ENCODE measurements at places on chromosomes 12 and 14. TPM values are rescaled to one million over a fixed set of nuclear protein-coding genes. Genes with fewer than 3 reads are reported as not detected.

DNA sequence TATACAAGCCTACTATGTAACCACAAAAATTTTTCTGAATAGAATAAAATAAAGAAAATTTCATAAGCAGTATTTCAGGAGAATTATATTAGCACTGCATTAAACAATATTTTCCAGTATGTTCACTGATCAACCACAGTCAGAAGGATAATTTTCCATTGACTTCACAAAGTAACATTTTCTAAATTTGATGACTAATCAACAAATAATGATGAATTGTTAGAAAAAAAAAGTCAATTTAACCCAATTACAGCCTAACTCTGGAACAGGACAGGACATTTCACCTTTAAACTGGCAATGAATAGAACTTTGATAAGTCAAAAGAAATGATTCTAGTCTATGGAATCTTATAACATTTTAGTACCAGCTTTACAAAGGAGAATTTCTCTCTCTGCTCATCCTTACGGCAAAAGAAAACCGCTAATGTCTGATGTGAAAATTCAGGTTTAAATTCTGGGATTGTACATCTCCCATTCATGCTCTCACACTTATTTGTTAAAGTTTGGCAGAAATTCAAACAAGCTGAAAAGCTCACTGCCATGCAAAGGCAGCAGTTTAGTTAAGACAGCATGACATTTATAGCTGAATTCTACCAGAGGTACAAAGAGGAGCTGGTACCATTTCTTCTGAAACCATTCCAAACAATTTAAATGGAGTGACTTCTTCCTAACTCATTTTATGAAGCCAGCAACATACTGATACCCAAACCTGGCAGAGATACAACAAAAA lies 84.5 kb downstream of the MDGA2 start:
- ATAC-seq, result no peak

DNA sequence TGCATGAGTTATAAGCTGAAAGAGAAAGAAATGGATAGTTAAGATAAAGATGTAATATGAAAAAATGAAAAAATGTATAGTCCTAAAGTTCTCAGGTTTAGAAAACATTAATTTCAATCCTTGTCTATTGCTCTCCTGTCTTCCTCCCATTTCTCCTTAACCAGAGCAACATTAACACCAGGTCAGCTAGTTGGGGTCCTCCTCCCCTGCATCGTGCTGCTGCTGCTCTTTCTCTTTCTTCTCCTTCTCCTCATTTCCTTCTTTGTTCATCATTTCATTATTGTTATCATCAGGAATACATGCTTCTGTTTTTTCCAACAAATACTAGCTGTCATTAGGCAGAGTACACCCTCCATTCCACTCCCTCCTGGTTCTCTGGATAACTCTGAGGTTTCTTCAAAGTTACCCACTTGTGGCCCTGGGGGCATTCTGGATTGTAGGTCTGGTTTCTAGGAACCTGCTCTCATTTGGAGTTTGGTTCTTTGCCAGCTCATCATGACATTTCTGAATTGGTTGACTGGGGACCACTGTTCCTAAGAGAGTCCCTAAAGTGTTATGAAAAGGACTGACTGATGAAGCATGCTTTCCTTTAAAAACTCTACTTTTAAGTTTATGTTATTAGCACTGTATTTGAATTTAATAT lies 17.0 kb downstream of the ACSS3 start:
- ATAC-seq, result no peak

- ATAC-seq, result no peak
Measured at GRCh38 chr12:12774791-12775190, 10.7 kb upstream of the APOLD1 start.

DNA sequence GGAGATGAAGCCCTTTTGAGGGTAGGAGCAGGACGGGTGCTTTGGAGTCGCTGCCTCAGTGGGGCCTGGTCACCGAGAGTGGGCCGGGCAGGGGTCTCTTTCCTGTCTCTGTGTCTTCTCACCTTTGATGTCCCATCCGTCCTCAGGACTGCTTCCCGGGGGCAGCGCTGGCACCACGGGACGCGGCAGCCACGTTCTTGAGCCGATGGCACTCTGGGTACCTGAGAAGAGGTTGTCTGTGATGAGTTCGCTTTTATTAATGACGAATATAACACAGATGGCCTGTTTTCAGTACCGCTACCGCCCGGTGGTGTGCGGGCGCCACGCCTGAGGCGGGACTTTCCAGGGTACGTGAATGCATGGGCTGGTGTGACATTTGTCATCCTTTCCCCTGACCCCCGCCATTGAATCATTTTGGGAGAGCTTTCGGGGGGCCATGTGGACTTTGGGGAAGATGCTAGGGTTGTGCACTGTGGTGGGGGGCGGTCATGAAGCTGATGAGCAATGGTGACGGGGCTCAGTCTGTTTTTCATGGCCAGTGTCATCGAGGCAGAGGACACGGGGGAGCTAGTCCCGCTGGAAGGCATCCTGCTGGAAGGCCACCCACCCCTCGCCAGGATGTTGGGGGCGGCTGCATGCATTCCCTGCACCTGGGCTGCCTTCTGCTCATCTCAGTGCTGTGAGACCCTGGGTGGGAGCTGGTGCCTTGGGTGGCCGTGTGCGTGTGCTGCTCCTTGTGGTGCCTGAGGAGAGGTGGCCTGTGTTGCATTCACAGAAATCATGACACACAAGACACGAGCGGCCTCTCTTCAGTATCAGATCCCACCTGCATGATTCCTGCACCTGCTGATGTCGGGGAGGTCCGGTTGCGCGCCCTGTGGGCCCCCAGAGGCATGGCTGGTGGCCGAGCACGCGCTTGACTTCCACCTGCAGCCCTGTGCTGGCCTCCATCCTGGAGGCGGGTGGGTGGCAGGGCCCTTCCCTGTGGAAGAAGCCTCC lies 162.5 kb upstream of the RTL1 start:
- no peak for ATAC-seq

Gene IKZF4
- total RNA-seq, result 4.3 TPM

Gene TMEM63C
- 4.7 TPM for total RNA-seq

DNA sequence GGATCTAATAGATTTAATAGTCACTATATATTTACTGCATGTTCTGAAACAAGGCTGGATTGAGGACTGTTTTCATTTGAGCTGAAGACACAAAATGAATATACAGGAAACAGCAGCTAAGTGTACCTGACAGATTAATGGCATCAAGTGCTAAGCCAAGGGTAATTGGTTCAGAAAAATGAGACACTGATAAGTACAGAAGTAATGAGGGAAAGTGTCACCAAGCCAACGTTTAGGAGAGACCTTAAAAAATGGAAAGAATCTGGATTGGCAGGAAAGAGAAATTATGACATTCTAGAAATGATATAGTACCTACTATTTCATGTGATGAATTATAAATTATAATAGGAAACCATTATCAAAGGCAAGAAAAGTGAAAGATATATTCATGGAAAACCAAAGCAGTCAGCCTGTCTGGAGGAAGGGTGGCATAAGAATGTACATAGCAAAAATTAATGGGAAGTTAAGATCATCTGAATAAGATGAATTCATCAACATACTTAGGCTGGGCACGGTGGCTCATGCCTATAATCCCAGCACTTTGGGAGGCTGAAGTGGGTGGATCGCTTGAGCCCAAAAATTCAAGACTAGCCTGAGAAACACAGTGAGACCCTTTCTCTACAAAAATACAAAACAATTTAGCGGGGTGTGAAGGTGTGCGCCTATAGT lies 21.0 kb upstream of the DUSP16 start:
- ATAC-seq, result no peak

DNA sequence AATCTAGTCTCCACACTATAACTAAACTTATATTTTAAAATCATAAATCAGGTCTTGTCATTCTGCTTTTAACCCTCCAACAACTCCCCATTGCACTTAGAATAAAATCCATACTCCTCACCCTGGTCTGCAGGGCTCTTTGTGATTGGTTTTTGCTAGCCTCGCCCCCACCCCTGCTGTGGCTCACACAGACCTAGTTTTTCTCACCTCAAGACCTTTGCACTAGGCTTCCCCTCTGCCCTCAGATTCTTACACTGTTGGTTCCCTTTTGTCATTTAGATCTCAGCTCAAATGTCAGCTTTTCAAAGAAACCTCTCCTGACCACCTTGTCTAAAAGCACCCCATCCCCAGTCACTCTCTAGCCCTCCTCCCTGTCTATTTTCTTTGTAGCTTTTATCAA lies 10.7 kb upstream of the LHX5 start:
- no peak for ATAC-seq

Gene NEUROD4
- not detected for total RNA-seq

DNA sequence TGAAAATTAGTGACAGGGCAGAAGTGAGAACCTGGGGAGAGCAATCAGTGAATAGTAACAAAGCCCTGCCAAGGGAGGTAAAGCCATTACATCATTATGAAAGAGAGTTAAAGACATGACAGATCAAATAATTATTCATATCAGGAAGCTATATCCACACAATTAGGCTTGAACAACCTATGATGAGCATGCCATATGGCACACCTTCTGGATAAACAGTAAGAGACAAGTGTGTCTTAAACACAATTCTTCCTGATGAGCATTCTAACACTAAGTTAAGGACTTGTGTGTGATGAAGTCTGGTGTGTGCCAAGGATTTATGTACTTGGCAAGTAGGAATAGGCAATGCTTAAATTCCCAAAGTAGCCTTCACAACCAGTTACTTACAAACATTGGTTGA lies 76.1 kb downstream of the GALNT4 start:
- ATAC-seq, result peak; percentile 89

DNA sequence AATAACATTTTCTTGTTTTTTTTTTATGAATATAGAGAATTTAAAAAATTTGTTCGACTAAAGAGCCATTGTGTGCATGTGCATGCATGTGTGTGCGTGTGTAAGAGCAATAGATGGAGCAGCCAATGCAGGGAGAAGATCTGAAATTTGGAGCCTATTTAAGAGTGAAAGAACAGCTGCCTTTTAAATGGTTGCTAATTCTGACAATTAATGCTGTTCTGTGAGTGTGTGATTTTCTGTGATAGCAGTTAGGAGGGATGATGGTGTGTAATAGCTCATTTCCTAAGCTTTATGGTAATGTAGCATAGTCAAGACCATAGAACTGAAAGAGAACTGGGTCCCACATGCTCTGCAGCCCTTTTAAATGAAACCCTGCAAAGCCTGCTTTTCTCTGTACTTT lies 137.9 kb downstream of the NRXN3 start:
- ATAC-seq, result no peak

DNA sequence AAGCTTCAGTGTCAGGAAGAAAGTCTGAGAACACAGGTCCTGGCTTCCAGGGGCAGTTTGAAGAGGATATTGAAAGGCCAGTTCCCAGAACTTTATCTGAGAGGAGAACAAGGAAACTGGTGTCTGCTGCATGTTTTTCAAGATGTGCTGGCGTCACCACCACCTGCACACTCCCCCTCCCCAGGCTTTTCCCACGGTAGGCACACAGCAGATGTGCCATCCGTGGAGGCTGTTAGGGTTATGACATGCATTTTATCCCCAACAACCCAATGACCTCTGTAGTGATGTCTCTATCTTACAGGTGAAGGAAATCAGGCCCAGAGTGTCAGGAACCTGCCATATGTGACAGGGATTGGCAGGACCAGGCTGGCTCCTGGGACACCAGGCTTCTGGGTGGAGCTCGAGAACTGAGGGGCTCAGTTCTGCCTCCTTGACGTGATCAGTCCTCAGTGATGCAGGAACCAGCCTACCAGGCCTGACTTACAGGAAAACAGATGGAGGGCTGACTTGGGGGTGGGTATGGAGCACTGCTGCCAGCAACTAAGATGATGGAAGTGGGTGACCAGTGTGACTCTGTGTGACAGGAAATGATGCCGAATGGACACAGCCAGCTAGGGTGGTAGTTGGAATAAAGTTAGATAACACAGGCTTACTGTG lies 16.8 kb downstream of the SLC25A47 start:
- ATAC-seq, result no peak

- no peak for ATAC-seq
Measured at GRCh38 chr14:104507443-104507842, 72.1 kb upstream of the C14orf180 start.

- ATAC-seq, result no peak
Measured at GRCh38 chr12:75782069-75782581, 249.5 kb downstream of the PHLDA1 start.

DNA sequence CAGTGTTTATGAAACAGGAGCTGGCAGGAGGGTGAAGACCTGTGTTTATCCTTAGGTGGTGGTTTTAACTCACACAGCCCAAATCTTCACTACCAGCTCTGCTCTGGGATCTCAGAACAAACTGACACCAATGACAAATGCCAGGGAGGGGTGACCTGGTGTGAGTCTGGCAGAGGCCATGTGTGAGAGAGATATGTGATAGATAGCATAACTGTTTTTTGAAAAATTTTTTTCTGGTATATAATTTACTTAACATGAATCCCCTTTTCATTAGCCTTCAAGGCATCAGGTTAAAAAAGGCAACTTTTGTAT lies 51.5 kb downstream of the SLC38A4 start:
- ATAC-seq, result no peak

- no peak for ATAC-seq
Measured at GRCh38 chr14:104879983-104880565, 15.0 kb downstream of the CEP170B start.

- ATAC-seq, result no peak
Measured at GRCh38 chr12:21710958-21711775, 53.5 kb upstream of the LDHB start.

DNA sequence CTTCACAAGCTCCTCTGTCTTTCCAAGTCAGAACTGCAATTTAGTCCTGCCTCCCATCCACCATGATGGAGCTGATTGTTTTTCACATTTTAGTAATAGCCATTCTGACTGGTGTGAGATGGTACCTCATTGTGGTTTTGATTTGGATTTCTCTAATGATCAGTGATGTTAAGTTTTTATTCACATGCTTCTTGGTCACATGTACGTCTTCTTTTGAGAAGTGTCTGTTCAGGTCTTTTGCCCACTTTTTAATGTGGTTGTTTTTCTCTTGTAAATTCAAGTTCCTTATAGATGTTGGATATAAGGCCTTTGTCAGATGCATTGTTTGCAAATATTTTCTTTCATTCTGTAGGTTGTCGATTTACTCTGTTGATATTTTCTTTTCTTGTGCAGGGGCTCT lies 4.1 kb upstream of the TAS2R14 start:
- ATAC-seq, result no peak

GRCh38 chr12:57135527-57136326 lies 7.4 kb downstream of the LRP1 start:
- no peak for ATAC-seq

DNA sequence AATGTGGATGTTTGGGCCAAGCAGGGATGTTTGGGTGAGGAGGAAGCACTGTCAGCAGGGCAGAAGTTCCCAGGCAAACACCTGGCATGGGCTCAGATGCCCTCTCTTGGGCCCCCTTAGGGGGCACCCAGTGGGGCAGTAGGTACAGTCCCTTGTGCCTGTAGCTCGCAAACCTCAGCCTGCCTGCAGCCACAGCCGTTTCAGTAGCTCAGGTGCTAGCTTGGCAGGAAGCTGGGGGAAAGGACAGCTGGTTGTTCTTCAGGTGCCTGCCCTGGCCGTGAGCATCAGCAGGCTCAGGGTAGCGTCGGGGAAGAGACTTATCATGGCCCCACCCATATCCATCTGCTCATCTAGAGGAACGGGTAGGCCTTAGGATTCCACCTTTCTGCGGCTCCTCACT lies 67.5 kb downstream of the B4GALNT3 start:
- no peak for ATAC-seq
